ENCODE measurements at places on chromosomes 13 and 19.
A peak's percentile ranks its signal among the peaks of the same experiment; 100 is the strongest.

GRCh38 chr13:68987585-68987984 is 1120.0 kb upstream of the ATXN8OS start:
- DNase-seq: no peak

DNA sequence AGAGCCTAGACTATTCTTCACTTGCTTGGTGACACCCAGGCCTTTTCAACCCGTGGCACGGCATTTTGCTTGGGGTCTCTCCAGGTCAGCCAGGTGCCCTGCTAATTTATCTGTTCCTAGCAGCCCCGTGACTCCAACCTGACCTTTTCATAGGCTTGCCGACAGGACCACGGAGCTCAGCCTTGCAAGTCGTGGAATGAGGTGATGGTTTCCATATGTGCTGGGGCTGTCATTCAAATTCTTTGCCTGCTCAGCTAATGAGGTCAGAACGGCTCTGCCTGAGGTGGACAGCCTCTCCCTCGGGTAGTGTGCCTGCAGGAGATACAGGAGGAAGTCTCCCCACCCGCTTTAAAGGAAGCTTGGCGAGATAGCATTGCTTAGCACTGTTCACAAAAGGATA is 61.0 kb downstream of the SHISA2 start:
- DNase-seq: peak; percentile 43

DNA sequence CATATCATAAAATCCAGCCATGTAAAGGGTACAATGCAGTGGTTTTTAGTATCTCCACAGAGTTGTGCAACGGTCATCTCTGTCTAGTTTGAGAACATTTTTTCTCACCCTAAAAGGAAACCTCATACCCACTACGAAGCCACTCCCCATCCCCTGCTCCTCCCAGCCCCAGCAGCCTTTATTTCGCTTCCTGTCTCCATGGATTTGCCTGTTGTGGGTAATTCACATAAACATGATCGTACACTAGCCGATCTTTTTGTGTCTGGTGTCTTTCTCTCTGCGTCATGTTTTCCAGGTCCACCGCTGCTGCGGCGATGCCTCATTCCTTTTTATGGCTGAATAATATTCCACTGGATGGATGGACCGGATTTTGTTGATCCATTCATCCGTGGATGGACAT is 28.6 kb downstream of the BICRA start:
- no peak for DNase-seq

- DNase-seq: no peak
Observed at GRCh38 chr19:3642987-3643673, 16.5 kb upstream of the CACTIN start.

- no peak for DNase-seq
Observed at GRCh38 chr19:3024509-3024869, 4.6 kb downstream of the TLE2 start.

DNA sequence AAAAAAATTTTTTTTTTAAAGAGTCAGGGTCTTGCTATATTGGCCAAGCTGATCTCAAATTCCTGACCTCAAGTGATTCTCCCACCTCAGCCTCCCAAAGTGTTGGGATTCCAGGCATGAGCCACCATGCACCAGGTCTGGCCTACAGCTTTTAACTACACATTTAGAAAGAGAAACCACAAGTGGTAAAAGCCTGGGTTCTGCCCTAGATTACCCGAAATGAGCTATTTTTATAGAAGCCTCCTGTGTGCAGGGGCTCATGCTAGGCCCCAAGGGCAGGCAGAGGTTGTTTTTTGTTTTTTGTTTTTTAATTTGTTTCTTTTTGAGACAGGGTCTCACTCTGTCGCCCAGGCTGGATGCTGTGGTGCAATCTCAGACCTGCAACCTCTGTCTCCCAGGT is 14.0 kb upstream of the MYADM start:
- no peak for DNase-seq

DNA sequence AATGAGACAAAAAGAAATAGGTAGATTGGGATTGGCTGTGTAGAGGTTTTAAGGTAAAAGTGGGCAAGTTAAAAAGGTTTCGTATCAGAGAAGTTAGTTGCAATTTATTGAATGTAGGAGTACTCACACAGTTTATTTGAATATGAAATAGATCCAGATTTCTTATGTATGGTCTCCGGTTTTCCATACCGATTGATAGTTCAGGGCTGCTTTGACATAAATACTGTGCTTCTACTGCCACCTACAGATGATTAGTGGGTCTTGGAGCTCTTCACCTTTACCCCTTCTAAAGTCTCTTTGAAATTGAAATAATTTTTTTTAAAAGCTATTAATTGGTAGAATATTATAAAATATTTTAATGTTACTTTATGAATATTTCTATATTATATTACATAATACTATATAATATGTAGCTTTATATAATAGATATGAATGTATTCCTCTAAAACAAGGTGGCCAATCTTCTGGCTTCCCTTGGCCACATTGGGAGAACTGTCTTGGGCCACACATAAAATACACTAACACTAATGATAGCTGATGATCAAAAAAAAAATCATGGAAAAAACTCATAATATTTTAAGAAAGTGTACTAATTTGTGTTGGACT is 7.7 kb upstream of the GPR18 start:
- no peak for DNase-seq

- no peak for DNase-seq
Observed at GRCh38 chr19:18292462-18292809, 11.0 kb upstream of the JUND start.

- DNase-seq: no peak
Observed at GRCh38 chr13:20729633-20730585, 26.4 kb downstream of the IL17D start.

GRCh38 chr13:112133499-112134390 is 66.8 kb downstream of the SOX1 start:
- DNase-seq: no peak

DNA sequence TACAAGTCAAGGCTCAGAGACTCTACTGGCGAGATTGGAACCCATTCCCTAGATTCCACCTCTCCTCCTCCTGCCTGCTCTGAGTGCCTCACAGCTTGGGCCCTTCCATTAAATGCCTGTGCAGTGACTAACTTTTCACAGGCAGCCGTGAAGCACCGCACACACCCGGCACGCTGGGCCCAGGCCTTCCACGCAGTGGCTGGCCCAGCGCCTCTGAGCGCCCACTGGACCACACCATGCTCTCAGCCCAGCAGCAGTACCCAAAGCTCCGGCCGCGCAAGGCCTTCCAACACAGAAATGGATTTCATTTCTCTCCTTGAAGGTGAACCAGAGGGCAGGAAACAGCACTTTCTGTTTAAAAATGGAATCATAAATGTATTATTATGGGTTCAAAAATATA is 26.0 kb downstream of the RAB20 start:
- DNase-seq: no peak

DNA sequence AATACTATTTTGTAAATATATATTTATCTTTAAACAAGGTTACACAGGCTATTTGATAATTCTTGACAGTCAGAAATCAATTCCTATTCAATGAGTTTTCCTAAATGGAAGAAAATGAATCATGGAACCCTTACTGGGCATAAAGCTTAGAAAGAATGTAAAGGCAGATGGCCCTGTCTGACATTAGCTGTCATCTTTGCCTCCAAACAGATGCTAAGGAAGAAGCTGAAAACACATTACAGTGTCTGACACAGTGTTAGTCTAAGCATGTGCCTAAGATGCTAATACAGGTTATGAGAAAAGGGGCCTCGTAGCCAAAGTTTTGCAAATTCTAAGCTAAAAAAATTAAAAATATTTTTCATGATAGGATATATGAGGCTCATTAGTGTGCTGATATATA is 112.8 kb downstream of the ITGBL1 start:
- DNase-seq: no peak
